ENCODE measurements at places on chromosomes 7 and 10.

- no peak for DNase-seq
Observed at GRCh38 chr10:1981976-1982375, 244.7 kb upstream of the ADARB2 start.

GRCh38 chr10:104322416-104322782 is 15.9 kb downstream of the ITPRIP start:
- no peak for DNase-seq

DNA sequence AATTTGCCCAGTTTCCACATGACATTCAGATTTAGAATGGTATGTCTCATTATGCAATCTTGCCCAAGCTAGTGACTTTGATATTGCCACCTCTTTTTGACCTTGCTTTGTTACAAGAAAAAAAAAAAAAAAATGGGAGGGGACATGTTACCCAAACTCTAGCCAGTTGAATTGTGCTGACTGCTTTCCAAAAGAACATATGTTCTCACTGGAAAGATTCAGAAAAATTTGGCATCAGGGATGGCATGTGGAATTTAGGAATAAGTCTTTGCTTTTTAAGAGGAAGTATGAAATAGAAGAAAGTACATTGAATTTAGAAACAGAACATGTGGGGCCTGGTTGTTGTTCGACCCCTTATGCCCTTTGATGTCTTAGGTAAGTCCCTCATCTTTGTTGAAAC is 846.8 kb downstream of the NRG3 start:
- no peak for DNase-seq

- DNase-seq: peak; percentile 22
Observed at GRCh38 chr10:114674346-114674745, 16.3 kb upstream of the ABLIM1 start.

GRCh38 chr7:83976302-83976701 is 218.3 kb downstream of the SEMA3A start:
- peak; percentile 49 for DNase-seq

DNA sequence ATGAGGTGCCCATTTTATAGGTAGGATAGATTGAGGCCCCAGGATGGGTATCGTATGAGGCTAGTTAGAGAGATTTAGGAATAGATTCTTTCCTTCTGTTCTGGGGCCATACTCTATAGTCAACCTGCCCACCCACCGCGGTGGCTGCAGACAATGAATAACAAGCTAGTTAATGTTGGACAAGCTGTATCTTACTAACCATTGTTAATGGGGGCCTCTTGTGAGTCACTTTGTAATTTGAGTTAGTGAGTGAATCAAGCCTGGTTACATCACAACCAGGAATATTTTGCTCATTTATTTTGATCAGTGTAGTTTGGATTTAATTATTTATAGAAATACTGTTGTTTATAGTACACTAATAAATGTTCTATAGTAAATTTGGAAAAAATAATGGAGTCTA is 7.3 kb downstream of the SORCS3 start:
- no peak for DNase-seq

- DNase-seq: no peak
Observed at GRCh38 chr7:131294553-131294952, 33.1 kb upstream of the MKLN1 start.

DNA sequence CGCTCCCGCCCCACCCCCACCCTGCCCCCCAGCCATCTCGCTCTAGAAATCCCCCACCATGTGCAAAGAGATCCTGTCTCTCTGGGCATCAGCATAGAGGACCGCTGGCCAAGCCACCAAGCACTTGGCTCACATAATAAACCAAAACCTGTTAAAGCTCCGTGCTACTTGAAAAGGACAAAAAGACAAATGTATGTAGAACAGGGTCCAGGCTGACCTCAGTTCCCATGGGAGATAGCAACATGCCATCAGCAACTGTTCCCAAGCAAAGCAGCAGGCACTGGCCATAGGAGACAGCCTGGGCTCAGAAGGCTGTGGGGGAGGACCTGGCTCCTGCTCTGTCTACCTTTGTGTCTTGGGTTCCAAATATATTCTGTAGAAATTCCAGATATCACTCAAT is 38.4 kb upstream of the GDF10 start:
- DNase-seq: no peak

Data from hematopoietic multipotent progenitor cell treated with erythropoietin and hydrocortisone succinate and interleukin-3 and kit ligand, for 8 days (in vitro differentiated cells).